Germinal center (tissue), 1 donor: ENCODE measurements at places on chromosomes 2 and 18.

DNA sequence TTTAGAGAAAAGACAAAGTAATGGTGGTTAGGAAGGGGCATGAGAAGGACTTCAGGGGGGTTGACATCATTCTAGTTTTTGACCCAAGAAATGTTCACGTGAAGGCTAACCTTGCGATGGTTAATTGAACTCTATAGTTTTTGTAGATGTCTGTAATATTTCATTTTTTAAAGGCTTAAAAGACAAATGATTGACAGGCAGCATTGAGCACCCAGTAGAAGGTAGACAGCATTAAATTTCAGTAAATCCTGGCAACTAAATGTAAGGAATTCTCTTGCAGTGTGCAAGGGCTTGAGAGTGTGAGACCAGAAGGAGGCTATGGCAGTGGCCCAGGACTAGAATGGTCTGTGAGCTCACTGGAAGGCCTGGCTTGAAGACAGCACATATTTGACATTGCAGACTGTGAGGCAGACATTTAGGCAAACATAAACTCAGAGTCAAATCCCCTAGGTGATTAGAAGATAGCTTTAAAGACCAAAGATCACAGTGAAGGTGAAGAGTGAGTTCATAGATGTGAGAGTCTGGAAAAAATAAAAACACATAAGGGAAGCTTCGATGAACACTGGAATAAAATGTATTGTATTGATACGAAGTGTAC, 100.1 kb upstream of the MAP4K4 start:
- DNase-seq, result no peak

DNA sequence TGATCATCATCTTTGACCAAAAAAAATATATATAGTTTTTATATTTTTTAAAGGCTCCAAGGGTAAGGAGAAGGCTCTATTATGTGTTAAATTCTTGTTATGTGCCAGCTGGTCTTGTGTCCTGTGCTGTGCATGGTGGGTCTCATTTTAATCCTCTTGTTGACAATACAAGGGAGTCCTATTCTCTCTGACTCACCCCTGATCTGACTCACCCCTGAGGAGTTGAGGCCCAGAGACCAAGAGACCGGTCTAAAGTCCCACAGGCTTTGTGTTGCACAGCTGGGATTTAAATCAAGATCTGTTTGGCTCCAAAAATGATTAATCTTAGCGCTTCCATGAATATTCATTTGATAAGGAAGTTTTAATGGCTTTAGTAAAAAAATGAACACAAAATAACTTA, 25.7 kb downstream of the MC2R start:
- no peak for DNase-seq

- DNase-seq, result peak; percentile 68
Measured at GRCh38 chr18:79949697-79950487, 1.6 kb downstream of the SLC66A2 start.

DNA sequence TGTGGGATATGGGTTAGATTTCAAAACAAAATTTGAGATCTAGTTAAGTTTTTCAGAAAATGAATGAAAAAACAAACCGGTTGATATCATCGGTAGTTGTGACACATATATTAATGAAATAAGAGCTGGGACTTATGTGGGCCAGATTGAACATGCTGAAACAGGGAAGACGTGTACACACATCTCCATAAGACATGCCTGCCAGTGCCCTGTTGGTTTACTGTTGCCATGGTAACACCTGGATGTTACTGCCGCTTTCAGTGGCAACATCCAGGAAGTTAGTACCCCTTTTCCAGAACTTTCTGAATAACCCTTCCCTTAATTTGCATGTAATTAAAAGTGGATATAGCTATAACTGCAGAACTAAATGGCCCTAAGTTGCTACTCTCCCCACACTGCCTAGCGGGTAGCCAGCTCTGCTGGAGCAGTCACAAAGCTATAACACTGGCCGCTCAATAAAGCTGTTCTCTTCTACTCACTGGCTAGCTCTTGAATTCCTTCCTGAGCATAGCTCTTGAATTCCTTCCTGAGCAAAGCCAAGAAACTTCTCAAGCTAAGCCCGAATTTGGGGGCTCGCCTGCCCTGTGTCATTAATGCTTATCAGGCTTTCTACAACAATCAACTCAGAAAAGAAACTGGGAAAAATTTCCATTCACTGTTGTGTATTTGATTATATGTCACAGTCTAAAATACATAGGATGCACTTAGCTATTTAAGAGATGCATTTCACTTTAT, 776.3 kb upstream of the CDH7 start:
- no peak for DNase-seq

- DNase-seq, result no peak
Measured at GRCh38 chr2:175103191-175103590, 64.8 kb downstream of the ATF2 start.
